Activated naive CD8-positive, alpha-beta T cell treated with anti-CD3 and anti-CD28 coated beads, Interleukin-2, amount 10 ng/mL, durations not matched to agents 7 days and 5 days (primary cell): ENCODE measurements at places on chromosomes 2 and 18. TPM values are rescaled to one million over a fixed set of nuclear protein-coding genes. Genes with fewer than 3 reads are reported as not detected.

DNA sequence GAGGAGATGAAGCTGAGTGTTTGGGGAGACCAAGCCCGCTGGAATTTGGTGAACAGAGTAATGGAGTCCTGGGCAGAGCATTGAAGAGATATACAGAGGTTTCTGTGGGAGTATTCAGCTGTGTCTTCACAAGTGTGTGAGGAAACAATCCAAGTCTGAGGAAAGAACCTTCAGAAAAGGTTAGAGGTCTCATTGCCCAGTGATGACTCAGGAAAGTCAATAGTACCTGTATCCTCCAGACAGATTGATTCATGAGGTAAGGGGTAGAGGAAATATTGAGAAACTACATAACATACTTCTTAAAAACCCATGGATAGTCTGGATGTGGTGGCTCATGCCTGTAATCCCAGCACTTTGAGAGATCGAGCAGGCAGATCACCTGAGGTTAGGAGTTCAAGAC lies 392.3 kb downstream of the GALNT13 start:
- H3K4me3 ChIP-seq, result no peak overlapping the region
- no peaks in the 10 kb centered on the region for H3K27me3 ChIP-seq
- no peak overlapping the region for H3K27ac ChIP-seq
- H3K36me3 ChIP-seq, result no peaks in the 10 kb centered on the region

- no peaks in the 10 kb centered on the region for H3K27me3 ChIP-seq
- DNase-seq, result no peak
- no peak overlapping the region for H3K27ac ChIP-seq
- peaks cover 5% of the 10 kb centered on the region for H3K4me1 ChIP-seq
Measured at GRCh38 chr2:44548221-44549098, 186.7 kb downstream of the CAMKMT start.

GRCh38 chr2:25700221-25700660 lies 26.9 kb upstream of the DTNB start:
- no peak overlapping the region for H3K4me3 ChIP-seq
- no peak for DNase-seq

- no peaks in the 10 kb centered on the region for H3K36me3 ChIP-seq
- no peak overlapping the region for H3K27ac ChIP-seq
- no peaks in the 10 kb centered on the region for H3K27me3 ChIP-seq
- no peak overlapping the region for H3K4me3 ChIP-seq
Measured at GRCh38 chr2:129015397-129016285, 697.0 kb upstream of the HS6ST1 start.

GRCh38 chr18:8365528-8365927 lies 243.7 kb upstream of the RAB12 start:
- no peak overlapping the region for H3K4me3 ChIP-seq
- H3K36me3 ChIP-seq, result no peaks in the 10 kb centered on the region
- DNase-seq, result no peak
- H3K4me1 ChIP-seq, result no peaks in the 10 kb centered on the region
- H3K27ac ChIP-seq, result no peak overlapping the region

GRCh38 chr18:44889111-44889510 lies 208.4 kb downstream of the SETBP1 start:
- no peaks in the 10 kb centered on the region for H3K27me3 ChIP-seq
- no peak for DNase-seq
- H3K27ac ChIP-seq, result no peak overlapping the region
- H3K36me3 ChIP-seq, result peaks cover 10% of the 10 kb centered on the region

GRCh38 chr18:634551-635045 lies 22.9 kb upstream of the TYMS start:
- no peaks in the 10 kb centered on the region for H3K36me3 ChIP-seq
- peaks cover 9% of the 10 kb centered on the region for H3K27me3 ChIP-seq
- no peaks in the 10 kb centered on the region for H3K4me1 ChIP-seq
- H3K27ac ChIP-seq, result no peak overlapping the region
- no peak for DNase-seq
- H3K4me3 ChIP-seq, result no peak overlapping the region

- H3K36me3 ChIP-seq, result no peaks in the 10 kb centered on the region
- no peaks in the 10 kb centered on the region for H3K4me1 ChIP-seq
- H3K27ac ChIP-seq, result no peak overlapping the region
- no peaks in the 10 kb centered on the region for H3K27me3 ChIP-seq
- no peak overlapping the region for H3K4me3 ChIP-seq
- DNase-seq, result no peak
Measured at GRCh38 chr2:122516775-122517174, 761.3 kb downstream of the TSN start.

Gene CHST10
- total RNA-seq, result 6.4 TPM

Gene EPB41L3
- 1.9 TPM for total RNA-seq

Gene IL18R1
- total RNA-seq, result 37.3 TPM

Gene RESP18
- total RNA-seq, result not detected

Gene LHCGR
- not detected for total RNA-seq

Gene GALNT3
- total RNA-seq, result 4.7 TPM

Gene ASB1
- total RNA-seq, result 34.3 TPM
